ENCODE measurements at places on chromosomes 2 and 18. TPM values are rescaled to one million over a fixed set of nuclear protein-coding genes. Genes with fewer than 3 reads are reported as not detected.

- DNase-seq: peak; percentile 19
These were observed 22.4 kb downstream of the CYP27C1 start for GRCh38 chr2:127197475-127198385.

- no peak for DNase-seq
These were observed 162.2 kb downstream of the PRPF40A start for GRCh38 chr2:152555048-152555447.

GRCh38 chr2:214808981-214809750, at the start of gene BARD1:
BARD1 (minus strand) TSS chr2:214809683; CDS start chr2:214809569, 114 bp downstream.
- peak; percentile 69 for DNase-seq

DNA sequence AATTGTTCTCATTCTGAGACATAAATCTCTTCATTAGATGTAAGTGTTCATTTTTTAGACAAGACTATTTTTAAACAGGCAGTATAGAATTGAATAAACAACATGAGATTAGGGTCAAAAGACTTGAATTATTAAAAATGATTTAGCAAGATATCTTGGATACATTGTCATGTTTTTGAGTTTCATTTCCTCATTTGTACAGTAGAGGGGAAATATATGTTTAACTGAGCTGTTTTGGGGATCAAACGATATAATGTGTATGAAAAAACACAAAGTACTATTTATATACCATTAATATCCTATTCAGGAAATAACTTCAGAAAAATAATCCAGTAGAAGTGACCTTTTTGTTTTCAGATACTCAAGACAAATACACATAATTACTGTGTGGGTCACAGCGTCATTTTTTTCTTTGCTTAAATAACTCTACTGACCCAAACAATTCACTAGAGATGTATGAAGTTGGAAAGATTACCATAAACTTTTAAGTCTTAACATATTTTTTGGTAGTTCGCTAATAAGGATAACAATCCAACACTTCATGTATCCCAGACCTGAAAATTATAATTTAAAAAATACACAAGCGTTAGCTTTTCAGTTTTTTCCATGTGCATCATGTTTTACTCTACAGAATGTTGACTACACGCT, 896 bp upstream of the ASXL3 start:
- DNase-seq: no peak

DNA sequence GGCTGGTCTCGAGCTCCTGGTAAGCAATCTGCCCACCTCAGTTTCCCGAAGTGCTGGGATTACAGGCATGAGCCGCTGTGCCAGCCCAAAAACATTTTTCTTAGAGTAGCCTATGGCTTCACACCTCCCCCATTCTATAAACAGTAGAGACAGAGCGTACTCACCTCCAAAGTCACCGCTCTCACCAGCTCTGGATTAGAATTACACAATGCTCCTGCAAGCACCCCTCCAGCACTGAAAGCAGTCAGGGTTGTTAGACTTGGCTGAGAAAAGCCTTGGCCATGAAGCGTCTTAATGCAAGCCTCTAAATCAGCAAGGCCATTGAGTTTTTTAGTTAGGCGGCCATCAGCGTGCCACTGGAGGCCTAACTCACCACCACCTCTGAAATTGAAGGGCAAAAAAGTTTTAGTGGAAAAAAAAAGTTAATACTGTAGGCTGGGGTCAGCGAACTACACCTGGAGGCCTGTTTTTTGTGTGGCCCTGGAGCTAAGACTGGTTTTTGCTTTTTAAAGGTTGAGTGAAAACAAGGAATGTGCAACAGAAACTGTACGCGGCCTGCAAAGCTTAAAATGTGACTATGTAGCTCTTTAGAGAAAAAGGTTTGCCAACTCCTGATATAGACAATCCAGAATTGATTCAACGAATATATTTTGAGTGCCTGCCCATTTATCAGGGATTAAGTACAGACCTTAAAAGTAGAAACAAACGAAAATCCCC, 34.6 kb downstream of the PREPL start:
- DNase-seq: no peak

DNA sequence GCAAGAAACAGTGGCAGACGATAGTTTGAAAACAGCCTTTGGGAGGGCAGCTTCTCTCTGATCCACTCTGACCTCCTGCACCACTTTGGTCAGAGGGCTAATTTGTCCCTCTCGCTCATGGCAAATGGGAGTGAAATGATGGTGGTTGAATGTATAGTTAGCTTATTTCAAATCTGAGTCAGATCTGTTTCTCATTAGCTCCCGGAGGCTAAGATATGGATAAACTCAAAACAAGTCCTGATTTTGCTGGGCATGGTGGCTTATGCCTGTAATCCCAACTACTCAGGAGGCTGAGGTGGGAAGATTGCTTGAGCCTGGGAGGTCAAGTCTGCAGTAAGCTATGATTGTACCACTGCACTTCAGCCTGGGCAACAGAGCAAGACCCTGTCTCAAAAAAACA, 145.0 kb downstream of the ALK start:
- no peak for DNase-seq

DNA sequence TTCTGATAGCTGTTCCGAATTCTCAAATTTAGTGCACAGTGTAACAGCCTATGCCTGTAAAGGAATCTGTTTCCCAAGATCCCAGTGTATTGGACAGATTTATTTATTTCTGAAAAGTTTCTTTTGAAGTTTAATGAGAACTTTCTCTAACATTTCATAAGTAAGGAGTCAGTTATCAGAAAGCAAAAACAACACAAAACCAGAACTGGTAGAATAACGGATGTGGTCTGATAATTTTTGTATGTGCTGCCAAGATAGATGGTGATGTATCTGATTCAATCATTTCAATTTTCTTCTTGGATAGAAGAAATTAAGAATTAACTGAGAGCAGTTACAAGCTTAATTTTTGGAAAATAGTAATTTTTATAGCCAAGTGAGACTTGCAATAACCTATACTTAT, 374.3 kb downstream of the SOCS6 start:
- no peak for DNase-seq

DNA sequence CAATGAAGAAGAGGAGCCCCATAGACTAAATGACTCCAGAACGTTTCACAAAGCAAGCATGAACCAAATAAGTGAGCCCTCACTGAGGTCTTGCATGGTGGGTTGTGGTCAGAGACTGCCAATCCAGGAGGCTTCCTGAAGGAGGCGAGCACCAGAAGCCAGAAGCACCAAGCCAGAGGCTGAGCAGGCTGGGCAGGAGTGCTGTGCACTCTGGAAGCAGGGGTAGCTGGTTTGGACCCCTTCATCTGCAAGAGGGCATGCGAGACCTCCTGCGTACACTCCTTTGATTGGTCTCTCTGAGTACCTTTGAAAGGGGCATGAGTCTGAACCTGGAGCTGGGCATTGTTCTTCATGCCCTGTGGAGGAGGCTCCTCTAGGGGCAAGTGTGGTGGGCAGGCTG, 192.5 kb downstream of the HAUS1 start:
- no peak for DNase-seq

DNA sequence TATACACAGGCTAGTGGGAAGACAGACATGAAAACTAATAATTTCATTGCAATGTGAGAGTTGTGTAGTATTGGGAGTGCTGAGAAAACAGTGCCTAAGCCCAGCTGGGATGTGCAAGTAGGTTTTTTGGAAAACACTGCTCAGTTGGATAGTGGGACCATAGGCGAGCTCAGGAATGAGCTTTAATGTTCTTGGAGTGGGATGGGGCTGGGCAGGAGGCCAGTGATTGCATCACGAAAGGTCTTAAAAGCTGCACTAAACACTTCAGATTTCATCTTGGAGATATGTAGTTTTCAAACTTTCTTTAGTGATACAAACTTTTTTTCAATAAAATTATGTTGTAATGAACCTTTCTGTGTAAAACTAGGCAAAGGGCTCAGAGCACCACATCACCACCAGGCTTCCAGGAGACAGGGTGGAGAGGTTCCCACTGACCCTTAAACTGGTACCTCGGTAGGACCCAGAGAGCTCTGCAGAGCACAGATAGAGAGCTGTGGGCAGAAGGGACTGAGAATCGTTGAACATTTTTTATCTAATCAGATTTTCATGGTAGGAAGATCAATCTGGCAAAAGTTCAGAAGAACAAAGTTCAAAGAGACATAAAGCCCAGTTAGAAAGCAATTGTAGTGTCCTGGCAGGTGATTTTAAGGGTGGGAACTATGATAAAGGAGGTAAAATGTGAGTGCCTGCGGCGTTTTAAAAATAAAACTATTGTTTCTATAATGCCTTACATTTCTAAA, 176.2 kb downstream of the TRABD2A start:
- no peak for DNase-seq

DNA sequence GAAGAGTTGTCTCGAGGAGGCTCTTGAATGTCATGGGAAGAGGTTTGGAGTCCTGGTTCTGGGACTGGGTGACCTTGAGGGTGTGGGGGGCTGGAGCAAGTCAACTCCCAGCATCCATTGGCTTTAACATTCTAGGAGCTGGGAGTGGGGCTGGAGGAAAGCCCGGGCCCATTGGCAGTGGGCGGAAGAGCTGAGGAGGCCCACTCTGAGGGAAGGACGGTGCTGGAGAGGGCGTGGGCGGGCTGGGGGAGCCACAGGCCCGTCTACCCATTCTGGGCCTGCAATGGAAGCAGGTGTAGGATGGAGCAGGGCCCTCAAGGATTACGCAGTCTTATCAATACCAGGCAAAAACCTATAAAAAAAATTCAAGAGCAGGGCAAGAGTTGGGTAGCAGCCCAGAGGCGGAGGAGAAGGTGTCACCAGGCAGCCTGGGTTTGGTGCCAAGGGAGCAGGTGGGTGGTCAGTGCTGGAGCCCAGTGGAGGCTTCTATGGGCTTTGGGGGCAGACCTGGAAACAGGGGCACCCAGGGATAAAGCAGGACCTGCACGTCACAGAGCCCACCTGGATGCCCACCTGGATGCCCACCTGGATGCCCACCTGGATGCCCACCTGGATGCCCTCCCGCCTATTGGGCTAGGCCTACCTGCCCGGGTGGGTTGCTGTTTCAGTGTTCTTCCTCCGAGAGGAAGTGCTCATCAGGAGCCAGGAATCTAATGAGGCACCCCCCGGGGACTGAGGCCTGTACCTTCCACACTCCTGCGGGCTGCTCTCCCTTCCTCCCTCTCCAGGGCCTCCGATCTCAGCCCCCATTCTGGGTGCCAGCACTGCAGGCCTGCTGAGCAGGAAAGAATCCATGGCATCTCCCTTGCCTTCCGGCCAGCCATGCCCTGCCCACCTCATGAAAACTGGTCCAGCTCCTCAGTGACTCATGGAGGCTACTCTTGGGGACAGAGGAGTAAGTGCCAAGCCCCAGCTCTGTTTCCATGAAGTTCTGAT, 71.3 kb downstream of the CTIF start:
- no peak for DNase-seq

GRCh38 chr18:57915248-57915647, 112.1 kb upstream of the ATP8B1 start:
- no peak for DNase-seq

DNA sequence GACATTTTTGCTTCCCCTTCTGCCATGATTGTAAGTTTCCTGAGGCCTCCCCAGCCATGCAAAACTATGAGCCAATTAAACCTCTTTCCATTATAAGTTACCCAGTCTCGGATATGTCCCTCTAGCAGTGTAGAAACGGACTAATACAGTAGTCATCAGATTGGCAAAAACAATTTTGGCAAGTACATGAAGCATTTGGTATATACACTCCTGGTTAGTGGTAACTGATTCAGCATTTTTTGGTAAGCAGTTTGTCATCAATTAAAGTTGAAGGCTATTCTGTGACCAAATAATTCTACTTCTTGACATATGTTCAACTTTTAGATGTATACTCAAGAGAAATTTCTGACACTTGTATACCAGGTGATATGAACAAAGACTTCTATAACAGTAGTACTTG, 190.5 kb upstream of the STON1 start:
- DNase-seq: no peak

GRCh38 chr18:74914052-74914591, 294.8 kb downstream of the PTGR3 start:
- DNase-seq: no peak

DNA sequence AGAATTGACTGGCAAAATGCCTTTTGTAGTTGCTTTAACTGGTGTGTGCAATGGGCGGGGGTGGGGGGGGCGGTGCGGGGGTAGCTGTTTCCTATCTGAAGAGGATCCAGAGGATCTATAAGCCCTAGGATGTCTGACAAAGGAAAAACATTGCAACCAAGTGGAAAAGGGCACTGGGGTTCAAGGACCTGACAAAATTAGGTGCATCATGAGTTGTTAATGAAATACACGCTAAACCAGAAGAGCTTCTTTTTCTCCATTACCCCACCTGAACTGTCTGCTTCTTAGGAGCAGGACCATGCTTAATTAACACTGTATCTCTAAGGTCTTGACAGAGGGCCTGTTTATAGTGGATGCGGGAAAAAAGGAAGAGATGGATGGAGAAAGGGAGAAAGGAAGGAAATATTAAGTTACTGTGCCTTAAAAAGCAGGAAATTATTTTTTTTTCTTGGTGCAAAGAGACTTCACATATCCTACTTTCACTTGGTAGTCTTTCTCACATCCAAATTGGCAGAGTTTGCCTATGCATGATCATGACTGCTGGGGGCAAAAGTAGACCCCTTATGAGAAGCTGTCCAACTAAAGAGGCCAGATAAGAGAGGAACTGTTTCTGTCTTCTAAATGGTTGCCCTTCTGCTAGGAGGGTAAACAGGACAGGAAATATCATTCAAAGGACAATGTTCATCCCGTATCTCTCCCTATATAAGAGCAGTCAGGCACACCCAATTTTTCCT, 4.6 kb downstream of the RND3 start:
- DNase-seq: no peak

DNA sequence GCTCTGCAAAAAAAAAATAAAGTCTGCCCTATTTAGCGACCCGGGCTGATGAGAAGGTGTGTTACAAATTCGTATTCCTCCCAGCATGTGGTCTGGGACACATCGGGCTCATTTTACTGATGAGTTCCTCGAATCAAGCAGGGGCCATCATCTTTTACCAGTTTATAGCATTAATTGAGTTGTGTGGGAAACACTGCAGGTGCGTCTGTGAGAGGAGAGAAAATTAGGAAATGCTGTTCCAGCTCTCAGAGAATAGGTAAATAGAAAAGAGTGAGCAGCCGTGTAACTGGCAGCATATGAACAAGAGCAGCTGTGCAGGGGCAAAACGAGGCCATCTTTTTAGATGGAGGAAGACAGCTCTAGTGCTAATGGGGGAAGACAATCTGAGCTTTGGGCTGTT, 216.7 kb downstream of the SETBP1 start:
- no peak for DNase-seq

GRCh38 chr2:239253701-239254436, 147.0 kb downstream of the HDAC4 start:
- no peak for DNase-seq

GRCh38 chr2:123723706-123724105, 301.4 kb upstream of the CNTNAP5 start:
- no peak for DNase-seq

- no peak for DNase-seq
These were observed 1362.2 kb upstream of the TMEFF2 start for GRCh38 chr2:193556766-193557470.

CTAGE1 gene
- total RNA-seq: not detected

HOXD1 gene
- not detected for total RNA-seq

ASXL3 gene
- not detected for total RNA-seq

CARF gene
- 4.2 TPM for total RNA-seq

IL1F10 gene
- total RNA-seq: not detected

BMP10 gene
- not detected for total RNA-seq

SETBP1 gene
- total RNA-seq: 14.1 TPM

CMPK2 gene
- 0.62 TPM for total RNA-seq

UGP2 gene
- total RNA-seq: 59.2 TPM

OSR1 gene
- total RNA-seq: not detected

PARD6G gene
- total RNA-seq: 0.48 TPM

Measured in CD8-positive, alpha-beta memory T cell (primary cell).